ENCODE measurements at places on chromosomes 13 and 19.

GRCh38 chr13:31591642-31592233 lies 147.6 kb upstream of the RXFP2 start:
- no peak for DNase-seq

DNA sequence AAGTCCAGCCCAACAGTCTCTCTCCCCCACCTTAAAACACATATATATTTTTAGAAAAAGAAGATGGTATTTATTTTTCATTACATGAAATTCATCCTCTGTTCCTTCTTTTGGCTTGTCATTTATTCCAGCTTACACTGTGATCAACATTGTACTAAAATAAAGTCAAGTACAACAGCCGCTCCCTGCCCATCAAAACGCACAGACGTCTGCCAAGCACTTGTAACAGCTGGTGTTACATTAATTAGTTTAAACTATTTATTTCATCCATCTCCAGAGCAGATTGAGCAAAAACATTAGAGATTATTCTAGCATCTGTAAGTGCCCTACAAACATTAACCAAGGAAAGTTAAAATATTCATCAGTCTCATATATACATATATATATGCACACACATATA lies 350.5 kb downstream of the DACH1 start:
- no peak for DNase-seq

GRCh38 chr13:113509989-113510388 lies 19.5 kb upstream of the DCUN1D2 start:
- no peak for DNase-seq

DNA sequence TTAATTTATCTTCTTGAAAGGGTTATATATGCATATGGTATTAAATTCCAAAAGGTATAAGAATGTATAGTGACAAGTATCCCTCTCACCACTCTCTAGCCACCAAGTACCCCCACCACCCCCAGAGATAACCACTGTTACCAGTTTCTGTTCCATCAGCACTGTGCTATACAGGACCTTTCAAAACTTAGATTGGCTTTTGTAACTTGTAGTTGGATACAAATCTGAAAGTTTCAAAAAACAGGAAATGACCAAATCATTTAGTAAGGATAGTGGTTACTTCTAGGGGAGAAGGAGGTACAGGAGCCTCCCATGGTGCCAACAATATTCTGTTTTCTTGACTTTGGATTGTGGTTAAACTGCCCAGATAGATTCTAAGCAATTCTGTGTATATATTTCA lies 56.7 kb downstream of the AKAP11 start:
- no peak for DNase-seq

- DNase-seq: no peak
These were observed 19.1 kb downstream of the WTIP start for GRCh38 chr19:34500656-34501120.

GRCh38 chr13:22053053-22053452 lies 382.2 kb downstream of the FGF9 start:
- DNase-seq: no peak

GRCh38 chr19:10135551-10136334 lies 16.0 kb upstream of the EIF3G start:
- DNase-seq: no peak

DNA sequence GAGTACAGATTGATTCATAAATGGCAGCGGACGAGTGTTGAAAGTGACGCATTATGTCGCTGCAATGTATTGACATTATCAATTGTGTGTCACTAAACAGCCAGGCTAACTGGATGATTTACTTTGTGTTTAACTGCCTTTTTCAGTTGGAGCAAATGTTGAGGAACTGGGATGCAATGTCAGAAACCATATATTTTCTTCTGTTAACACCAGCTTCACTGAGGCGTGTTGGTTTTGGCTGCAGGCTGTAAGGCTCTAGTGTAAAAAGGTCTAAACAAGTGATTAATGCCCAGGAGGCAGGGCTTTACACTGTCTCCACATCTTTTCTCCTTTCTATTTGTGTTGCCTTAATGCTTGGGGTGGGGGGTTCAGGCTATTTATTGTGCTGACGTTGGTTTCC lies 80.1 kb downstream of the GGACT start:
- DNase-seq: no peak

GRCh38 chr19:18587561-18587960 lies 1.0 kb upstream of the REX1BD start:
- DNase-seq: no peak

- DNase-seq: peak; percentile 33
These were observed 64.3 kb downstream of the SPRY2 start for GRCh38 chr13:80276371-80277289.
